ENCODE measurements at places on chromosomes 12 and 14.

GRCh38 chr12:25585662-25586061 lies 32.6 kb upstream of the LMNTD1 start:
- DNase-seq = no peak

DNA sequence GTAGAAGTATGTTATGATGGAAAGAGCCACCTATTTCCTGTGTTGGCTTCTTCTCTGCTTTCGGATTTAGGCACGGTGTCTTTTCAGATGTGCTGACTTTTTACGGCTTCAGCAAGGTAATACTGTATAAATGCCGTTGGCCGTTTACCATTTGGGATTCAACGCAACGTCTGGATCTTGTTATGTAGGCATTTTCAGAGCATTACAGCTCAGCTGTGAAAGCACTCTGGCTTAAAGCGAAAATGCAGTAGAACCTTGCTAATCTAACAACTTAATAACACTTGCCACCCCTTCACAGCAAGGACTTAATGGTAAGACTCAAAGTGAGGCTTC lies 229.9 kb downstream of the EFCAB11 start:
- no peak for DNase-seq

DNA sequence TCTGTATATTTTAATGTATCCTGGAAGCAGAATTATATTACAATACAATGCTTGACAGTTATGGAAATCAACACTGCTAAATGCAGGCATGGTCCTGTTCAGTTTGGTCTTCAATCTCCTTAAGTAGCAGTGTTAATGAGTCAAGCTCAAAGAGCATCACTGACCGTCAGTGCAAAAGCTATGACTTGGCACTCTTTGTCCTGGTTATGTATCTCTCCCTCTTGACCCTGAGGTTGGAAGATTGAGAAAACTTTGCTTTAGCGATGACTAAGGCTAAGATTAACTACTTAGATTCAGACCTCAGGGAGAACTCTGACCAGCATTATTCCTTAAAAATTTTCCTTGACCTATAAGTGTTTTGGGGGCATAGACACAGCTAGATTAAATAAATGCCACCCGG lies 10.9 kb downstream of the CLEC7A start:
- DNase-seq = no peak

DNA sequence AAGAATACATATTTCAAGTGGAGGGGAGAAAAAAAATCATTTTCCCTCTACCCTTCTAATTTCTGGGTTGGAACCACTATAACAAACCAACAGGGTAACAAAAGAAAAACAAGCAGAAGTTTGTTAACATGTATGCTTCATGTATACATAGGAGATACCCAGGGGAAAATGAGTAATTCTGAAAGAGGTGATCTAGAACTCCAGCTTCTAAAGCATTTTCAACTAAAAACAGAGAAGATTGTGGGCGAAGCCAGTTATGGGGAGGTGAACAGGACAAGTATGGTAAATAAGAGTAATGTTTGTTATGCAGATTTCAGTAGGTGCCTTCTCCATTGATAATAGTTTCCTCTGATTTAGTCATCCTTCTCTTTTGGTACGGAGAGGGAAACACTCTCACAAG lies 16.7 kb downstream of the FNTB start:
- no peak for DNase-seq

DNA sequence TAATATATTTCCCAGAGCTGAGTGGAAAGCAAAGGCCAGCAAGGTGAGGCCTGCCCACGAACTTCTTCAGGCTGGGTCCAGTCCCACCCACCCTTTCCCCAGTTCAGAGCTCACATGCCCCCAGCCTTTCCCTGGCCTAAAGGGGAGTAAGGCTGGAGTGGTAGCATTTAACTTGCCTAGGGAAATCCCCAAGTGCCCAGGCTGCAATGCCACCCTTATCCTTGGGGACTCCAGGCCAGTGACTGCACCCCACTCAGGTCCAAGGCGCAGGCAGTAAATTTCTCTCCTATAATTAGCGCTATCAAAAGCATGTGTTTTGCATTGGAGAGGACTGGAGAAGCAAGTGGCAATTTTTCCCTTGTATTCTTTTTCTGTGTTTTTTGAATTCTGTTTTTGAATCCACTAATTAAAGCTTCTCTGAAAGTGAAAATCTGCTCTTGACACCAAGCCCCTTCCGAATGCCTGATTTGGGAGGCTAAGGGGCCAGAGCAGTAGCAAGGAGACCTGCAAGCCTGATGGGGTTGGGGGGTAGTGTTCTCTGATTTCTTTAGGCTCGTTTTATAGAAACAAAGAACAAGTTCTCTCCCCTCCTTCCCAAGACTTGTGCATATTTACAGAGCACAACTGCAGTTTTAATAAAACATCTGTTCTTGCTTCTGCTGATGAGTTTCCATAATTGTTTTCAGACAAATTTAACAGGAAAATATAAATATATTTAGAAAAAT lies 3.5 kb upstream of the HOXC6 start:
- no peak for DNase-seq

DNA sequence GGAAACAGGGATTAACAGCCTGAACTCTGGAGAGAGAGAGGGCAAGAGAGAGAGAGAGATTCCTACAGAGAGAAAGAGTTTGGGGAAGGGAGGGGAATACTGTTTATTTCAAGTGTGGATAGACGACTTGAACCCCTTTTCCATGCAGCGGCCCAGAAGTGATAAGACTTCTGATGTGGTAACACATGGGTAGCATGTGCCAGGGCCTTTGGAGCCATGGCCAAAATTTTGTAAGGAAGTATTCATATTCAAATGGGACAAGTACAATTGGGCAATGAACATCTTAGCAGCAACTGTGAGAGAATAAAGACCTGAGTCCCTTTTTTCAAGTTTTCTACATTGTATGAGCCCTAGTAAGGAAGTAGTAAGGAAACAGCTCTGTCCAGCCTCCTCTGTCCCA lies 42.4 kb upstream of the CCDC196 start:
- no peak for DNase-seq

- no peak for DNase-seq
Observed at GRCh38 chr12:105443802-105444652, 113.5 kb downstream of the C12orf75 start.

Data from AG04449 (cell line).